Activated naive CD8-positive, alpha-beta T cell treated with anti-CD3 and anti-CD28 coated beads, Interleukin-2, amount 50 U/mL, for 16 hours (primary cell): ENCODE measurements at places on chromosomes 1 and 21.

- DNase-seq: no peak
These were observed 694 bp downstream of the ZBTB7B start for GRCh38 chr1:155003227-155003765.

- no peak for DNase-seq
These were observed 54.4 kb downstream of the NAV1 start for GRCh38 chr1:201593200-201593921.

- DNase-seq: no peak
These were observed 29.2 kb downstream of the FMO1 start for GRCh38 chr1:171277534-171277933.

- no peak for DNase-seq
These were observed 238 bp upstream of the SCP2 start for GRCh38 chr1:52926864-52927211.

- DNase-seq: no peak
These were observed 32.5 kb upstream of the SARS1 start for GRCh38 chr1:109181085-109181806.

- no peak for DNase-seq
These were observed 2.7 kb downstream of the DMBX1 start for GRCh38 chr1:46492269-46492853.

DNA sequence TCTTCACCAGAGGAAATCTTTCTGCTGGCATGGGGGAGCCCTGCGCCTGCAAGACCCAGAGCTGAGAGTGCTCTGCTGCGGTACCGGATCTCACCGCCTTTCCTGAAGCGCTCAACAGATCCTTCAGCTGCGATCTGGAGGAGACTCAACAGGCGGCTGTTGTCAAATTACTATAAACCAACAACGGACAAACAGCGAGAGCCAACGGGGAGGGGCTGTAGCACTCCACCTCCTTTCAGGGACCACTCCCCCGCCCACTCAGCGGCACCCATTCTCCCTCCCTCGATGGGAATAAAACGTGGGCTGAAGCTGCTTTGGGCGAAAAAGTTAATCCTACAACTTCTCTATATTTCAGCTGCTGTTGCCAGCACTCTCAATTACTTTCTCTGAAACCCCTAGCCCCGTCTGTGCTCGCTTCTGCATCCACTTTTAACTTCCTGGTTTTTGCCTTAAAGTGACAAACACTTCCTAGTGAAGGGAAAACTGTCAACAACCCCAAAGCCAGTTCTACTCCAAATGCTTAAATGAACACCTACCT is at the start of gene FMO5:
Gene FMO5, minus strand, starts transcription at position 147 of the 538 bp plus-strand sequence. CDS start 310 bp downstream, outside the sequence.
- no peak for DNase-seq

- DNase-seq: no peak
These were observed 12.7 kb upstream of the KDM4A start for GRCh38 chr1:43637267-43637666.

DNA sequence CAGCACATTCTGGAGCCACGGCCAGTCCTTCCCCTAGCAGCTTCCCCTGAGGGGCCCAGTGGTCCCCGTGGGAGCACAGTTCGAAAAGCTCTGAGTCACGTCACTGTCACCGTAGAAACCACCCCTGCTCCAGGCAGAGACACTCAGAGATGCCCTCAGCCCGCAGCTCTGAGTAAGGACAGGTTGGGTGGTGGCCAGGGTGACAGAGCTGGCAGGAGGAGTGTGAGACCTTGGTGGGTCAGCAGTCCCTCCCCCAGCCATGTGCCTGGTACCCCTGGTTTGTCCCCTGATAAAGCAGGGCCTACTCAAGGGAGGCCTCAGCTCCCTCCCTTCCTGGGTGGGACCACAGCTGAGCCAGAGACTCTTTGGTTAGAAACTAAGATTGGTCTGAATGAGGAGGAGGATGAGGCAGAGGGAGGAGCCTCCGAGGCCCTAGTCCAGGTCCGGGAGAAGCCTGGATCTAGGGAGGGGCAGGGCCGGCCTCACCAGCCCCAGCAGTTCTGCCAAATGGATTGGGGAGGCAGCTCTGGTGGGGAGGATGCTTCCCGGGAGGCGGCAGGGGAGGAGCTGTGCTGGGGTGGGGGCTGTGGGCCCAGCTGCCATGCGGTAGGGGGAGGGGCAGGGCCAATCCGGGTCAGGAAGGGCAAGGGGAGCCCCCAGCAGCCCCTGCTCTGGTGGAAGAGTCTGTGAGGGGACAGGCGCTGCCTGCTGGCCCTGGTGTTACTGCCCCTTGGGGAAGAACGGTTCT is 55.2 kb downstream of the SLC9A1 start:
- DNase-seq: no peak

DNA sequence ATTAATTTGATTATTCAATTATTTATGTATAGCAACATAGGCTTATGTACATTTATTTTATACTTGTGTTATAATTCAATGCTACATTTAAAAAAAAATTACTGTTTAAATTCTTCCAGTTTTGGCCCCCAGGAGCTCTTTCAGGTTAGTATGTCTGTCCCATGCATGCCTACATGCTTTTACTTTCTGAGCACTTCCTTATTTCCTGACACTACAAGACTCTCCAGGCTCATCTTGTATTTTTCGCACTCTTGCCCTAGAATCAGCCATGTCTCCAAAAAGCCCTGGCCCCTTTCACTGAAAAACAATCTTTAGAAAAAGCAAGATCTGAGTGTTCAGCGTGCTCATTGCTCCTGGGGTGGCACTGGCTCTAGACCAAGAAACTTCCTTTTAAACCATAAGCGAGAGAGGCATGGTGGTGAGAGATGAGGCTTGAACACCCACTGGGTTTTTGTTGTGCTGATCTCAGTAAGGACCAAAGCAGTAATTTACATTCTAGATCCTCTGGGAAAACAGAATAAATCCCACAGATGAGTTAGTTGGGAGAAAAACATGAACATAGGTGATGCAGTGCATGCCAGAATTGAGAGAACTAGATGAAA is 95.0 kb downstream of the SLC30A10 start:
- no peak for DNase-seq

DNA sequence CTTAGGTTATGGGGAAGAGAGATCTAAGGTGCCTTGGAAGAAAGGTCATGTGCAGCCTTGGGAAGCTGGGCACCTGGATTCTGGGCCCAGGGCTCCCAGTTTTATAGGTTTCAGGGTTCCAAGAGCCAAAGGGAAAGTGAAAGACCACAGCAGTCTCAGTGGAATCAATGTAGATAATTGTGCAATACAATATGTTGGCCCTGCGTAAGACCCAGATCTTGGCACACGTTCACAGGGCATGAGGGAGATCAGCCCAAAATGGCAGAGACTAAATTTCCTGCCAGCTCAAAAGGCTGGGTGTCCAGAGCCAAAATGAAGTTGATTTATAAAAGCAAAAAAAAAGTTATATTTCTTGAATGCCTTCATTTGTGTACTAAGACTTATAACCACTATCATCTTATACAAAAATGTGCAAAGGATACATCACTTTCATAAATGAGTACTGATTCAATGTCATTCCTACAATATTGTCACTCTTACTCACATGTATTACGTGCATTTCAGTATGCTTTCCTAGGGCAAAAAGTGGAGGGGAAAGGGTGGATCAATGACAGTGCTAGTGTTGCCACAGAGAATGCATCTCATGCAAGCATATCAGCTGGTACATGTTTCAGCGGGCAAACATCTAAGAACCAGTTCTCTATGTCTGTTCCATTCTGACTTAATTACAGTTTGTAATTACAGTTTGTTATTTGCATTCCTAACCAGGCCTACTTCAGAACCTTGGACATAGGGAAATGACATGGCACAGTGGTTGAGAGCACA is 22.5 kb upstream of the NPL start:
- DNase-seq: no peak

DNA sequence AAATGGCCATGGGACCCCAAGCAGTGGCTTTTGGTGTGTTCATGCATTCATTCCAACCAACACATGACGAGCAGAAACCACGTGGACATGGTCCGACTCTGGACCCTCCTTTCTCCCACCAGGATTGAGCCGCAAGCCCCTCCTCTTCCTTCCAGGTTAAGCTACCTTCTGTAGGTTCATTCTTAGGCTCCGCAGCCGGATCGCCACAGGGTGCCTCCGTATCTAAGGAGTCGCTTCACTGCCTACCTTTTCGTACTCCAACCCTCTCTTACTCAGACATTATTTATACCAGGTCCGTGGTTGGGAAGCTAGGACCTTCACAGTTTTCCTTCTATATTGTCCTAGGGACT is 63.6 kb downstream of the RHBG start:
- no peak for DNase-seq

GRCh38 chr1:65722461-65722860 is 70.2 kb upstream of the PDE4B start:
- DNase-seq: no peak

DNA sequence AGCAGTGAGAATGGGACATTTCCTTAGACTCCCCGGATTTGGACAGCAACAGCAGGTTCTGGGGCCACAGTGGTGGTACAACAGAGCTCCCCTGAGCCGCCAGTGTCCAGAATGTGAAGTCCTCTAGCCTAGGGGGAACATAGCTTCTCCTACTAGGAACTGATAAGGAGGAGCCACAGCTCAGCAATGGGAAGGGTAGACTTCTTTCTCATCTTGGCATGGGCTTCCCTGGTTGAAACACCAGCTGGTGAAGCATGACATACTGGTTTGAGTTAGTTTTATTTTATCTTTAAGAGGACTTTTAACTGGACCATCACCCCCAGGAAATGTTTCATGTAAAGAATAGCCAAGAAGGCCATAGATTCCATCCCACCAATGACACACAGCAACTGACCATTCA is 68.4 kb downstream of the KCNJ15 start:
- DNase-seq: no peak

GRCh38 chr1:7149080-7149838 is 364.0 kb downstream of the CAMTA1 start:
- DNase-seq: no peak

DNA sequence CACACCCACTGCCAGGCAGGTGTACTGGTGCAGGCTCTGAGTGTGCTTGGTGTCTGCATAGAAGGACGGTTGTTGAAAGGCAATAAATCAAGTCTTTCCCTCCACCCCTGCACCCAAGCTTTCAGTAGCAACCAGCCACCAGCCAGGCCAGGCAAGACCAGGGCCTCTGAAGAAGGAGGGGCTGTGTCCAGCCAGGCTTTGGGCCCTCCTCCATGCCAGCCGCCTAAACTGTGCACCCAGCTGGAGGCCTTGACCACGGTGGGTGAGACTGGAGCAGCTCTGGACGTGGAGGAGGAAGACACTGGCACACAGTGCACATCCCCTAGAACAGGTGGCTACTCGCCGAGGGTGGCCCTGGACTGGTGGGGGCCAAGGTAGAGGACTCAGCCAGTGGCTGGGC is 4.9 kb downstream of the OLIG2 start:
- no peak for DNase-seq

DNA sequence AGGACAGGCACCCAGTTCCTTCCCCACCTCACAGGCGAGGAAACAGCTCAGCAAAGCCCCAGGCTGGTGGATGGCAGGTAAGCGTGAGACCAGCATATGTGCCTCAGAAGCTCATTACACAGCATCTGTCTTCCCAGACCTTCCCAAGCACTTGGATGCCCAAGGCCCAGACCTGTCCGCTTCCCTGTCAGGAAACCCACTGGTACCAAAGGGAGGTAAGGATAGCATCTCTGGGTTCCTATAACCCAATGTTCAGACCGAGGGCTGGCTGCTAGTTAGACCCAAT is 3.3 kb downstream of the POFUT2 start:
- no peak for DNase-seq

DNA sequence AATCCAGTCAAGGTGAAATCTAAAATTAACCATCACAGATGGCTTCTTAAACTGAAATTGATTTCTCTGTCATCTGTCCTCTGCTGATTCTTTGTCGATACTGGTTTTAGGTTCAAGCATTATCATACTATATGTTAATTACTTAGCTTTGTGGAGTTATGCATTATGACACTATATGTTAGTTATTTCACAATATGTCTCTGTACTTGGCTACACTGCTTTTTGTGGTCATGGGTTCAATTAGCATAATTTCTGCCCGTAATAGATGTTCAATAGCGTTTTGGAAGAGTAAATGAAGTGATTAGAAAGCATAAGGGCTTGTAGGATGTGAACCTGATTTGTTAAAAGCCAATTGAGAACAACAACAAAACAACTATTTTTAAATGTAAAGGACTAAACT is 28.2 kb downstream of the IFI44 start:
- DNase-seq: no peak

DNA sequence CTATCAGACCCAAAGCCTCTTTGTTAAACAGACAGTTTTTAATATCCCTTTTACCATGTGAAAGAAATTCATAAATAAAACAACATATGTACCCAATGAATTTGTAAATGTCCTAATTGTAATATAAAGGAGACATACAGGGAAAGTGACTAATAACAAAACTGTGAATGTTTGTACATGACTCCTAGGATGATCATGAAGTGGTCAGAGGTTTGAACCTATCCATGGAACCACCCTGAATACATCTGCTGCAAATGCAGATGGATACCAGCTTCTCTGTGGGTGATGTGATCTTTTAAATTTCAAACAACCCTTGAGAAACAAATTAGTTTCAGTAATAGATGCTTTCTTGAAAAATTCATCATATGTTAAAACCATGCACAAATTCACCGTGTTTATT is 16.7 kb upstream of the ACBD3 start:
- DNase-seq: no peak

DNA sequence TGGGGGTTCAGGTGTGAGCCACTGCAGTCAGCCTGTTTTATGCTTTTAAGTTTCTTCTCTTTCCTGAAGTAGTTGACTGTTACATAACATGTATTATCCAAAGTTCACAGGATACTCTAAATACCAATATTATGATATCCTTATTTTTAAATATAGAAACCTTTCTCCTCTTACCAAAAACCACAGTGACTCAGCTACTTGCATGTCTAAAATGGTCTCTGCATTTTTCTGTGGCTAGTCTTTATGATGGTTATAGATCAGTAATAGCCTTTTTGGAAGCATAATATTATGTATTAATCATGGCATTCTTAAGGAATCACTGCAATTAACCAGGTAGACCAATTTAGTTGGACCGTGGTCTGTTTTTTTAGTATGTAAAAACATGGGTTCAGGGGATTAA is 210.8 kb upstream of the CACYBP start:
- DNase-seq: no peak

- DNase-seq: no peak
These were observed 494.6 kb downstream of the NEGR1 start for GRCh38 chr1:71787699-71788098.

- no peak for DNase-seq
These were observed 563.0 kb upstream of the NEGR1 start for GRCh38 chr1:72845381-72845780.

DNA sequence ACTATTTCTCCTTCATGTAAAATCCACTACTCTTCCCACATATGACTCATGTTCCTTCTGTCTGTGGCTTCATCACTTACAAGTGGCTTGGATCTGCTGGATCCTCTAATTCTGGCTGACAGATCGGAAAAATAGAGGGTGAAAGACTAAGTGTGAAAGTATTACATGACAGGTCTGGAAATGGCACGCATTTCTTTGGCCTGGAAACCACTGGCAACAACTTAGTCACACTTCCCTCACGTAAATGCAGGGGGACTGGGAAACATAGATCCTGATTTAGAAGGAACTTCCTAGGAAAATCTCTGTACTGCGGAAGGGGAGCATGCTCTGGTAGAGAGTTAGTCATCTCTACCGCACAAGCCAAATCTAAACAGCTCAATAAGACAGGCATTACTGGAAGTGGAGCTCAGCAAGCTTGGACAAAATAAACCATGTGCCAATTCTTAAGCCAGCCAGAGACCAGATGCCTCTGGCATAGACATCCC is 305.4 kb upstream of the PTBP2 start:
- no peak for DNase-seq
